T-helper 17 cell (primary cell): ENCODE measurements at places on chromosomes 5 and 9.
A peak's percentile ranks its signal among the peaks of the same experiment; 100 is the strongest.

- no peaks in the 10 kb centered on the region for H3K27me3 ChIP-seq
- peak; percentile 11 for DNase-seq
- H3K4me1 ChIP-seq = peaks cover 5% of the 10 kb centered on the region
- peak overlapping the region; percentile 47 for H3K27ac ChIP-seq
- H3K4me3 ChIP-seq = no peak overlapping the region
Measured at GRCh38 chr9:72557549-72557948, 36.1 kb downstream of the TMC1 start.

GRCh38 chr5:171911152-171911551, 95.3 kb downstream of the FBXW11 start:
- DNase-seq = no peak
- H3K27ac ChIP-seq = peak overlapping the region; percentile 90
- H3K4me3 ChIP-seq = no peak overlapping the region

- H3K27me3 ChIP-seq = peaks cover 4% of the 10 kb centered on the region
- DNase-seq = no peak
- no peaks in the 10 kb centered on the region for H3K36me3 ChIP-seq
- H3K27ac ChIP-seq = no peak overlapping the region
- H3K4me1 ChIP-seq = no peaks in the 10 kb centered on the region
Measured at GRCh38 chr5:73827106-73827450, 201.1 kb downstream of the ARHGEF28 start.

- no peak for DNase-seq
- no peak overlapping the region for H3K4me3 ChIP-seq
- no peaks in the 10 kb centered on the region for H3K27me3 ChIP-seq
- H3K36me3 ChIP-seq = no peaks in the 10 kb centered on the region
- no peak overlapping the region for H3K27ac ChIP-seq
- H3K4me1 ChIP-seq = no peaks in the 10 kb centered on the region
Measured at GRCh38 chr5:99605904-99606303, 677.1 kb upstream of the CHD1 start.

DNA sequence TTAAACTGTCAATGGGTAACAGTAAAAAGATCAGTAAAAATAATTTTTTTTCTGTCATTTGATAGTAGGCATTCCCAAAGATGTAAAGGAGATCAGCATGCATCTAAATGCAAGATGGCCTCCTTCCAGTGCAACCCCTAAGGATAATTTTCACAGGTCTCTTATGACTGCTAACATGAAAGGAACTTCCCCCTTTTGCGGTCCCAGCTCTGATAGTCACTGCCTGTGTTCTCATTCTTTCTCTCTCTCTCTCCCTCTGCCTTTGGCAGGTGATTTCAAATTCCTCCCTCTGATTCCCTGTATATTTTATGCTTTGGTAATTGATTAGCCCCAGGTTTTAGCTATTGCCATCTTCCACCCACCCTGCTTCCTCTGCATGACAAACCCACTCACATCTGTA, 8.9 kb downstream of the SPINK14 start:
- DNase-seq = no peak
- H3K27me3 ChIP-seq = peaks cover 36% of the 10 kb centered on the region
- H3K36me3 ChIP-seq = no peaks in the 10 kb centered on the region
- H3K4me3 ChIP-seq = no peak overlapping the region

DNA sequence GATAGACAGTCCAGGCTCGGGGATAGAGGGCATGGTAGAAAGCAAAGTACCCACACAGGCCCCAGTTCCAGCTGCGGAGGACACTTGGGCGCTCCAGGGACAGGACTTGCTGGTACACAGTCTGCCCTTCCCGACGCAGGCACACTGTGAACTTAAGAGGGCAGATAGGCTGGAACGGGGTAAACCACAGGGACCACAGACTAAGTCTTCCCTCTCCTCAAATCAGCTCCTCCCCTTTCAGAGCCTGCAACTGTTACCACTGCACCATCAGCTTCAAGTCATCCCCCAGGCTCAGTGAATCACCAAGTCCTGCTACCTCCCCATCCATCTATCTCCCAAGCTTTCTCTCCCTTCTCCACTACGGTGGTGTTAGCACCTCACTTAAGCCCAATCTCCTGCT, 7.3 kb downstream of the GBA2 start:
- no peaks in the 10 kb centered on the region for H3K27me3 ChIP-seq
- peaks cover 33% of the 10 kb centered on the region for H3K4me1 ChIP-seq
- H3K27ac ChIP-seq = peak overlapping the region; percentile 45
- peak overlapping the region; percentile 63 for H3K4me3 ChIP-seq

DNA sequence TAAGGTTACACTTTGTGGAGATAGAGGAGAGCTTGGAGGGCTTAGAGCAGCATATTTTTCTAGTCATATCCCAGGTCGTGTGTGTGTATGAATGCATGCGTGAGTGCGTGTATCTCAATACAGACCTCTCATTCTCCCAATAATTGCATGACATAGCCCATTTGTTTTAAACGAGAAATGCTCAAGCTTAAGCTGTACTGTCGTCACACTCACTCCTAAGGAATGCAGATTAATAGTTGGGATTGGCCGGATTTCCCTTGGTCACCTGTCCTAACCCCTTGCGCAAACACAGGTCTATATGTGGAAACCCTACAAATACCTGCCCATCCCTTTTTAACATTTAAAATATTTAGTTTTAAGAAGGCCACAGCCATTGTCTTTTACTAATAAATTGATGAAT, 165.8 kb downstream of the SEMA5A start:
- H3K4me3 ChIP-seq = no peak overlapping the region
- DNase-seq = no peak
- no peaks in the 10 kb centered on the region for H3K36me3 ChIP-seq
- H3K4me1 ChIP-seq = no peaks in the 10 kb centered on the region
- no peaks in the 10 kb centered on the region for H3K27me3 ChIP-seq
- no peak overlapping the region for H3K27ac ChIP-seq

DNA sequence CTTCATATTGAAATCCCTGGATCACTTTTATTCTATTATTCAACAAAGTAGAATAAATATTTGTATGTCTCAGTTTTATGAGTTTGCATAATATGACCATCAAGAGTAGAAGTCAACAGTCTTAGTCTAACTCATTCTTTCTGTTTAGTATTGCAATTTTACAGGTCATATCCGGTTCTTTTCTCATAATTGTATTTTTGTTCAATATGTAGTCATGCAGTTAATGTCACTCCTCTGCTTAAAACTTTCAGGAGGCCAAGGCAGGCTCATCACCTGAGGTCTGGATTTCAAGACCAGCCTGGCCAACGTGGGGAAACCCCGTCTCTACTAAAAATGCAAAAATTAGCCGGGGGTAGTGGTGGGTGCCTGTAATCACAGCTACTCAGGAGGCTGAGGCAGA, 148.4 kb upstream of the TRPM3 start:
- peaks cover 2% of the 10 kb centered on the region for H3K4me1 ChIP-seq
- peaks cover 34% of the 10 kb centered on the region for H3K27me3 ChIP-seq
- H3K27ac ChIP-seq = no peak overlapping the region
- no peak for DNase-seq
- no peak overlapping the region for H3K4me3 ChIP-seq

DNA sequence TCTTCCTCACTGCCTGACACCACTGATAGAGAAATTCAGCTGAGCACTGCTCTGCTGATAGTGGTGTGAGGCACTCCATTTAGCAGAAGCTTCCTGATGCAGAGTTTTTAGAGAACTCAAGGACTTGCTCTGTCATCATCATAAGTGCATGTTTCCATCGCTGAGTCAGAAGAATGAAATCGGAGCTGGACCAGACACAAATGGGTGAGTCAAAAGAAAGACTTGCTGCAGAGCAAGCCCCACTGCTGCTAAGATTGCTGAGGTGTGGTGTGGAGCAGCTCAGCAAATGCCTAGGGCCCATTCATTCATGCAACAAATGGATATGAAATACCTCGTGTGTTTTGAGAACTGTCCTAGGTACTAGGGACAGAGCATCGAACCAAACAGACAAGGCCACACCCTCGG, 410.2 kb upstream of the SLC30A5 start:
- H3K4me1 ChIP-seq = no peaks in the 10 kb centered on the region
- H3K27me3 ChIP-seq = peaks cover 23% of the 10 kb centered on the region
- H3K27ac ChIP-seq = no peak overlapping the region
- DNase-seq = no peak

DNA sequence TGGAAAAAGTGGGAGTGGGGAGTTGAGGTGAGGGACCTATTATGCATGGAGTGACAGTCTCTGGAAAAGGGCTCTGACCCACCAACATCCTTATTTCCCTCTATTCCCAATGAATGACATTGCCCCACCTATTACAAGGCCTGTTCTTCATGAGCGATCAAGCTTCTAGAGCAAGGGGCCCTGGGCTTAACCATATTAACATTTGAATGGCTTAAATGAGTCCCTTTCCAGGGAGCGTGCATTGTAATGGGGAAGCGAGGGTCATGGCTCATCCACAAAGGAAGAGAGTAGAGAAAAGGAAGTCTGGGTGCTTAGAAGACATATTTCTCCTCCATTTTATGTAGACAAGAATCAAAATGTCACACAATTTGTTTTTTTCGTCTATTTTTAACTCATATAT, 255.5 kb downstream of the CAAP1 start:
- no peak overlapping the region for H3K27ac ChIP-seq
- no peaks in the 10 kb centered on the region for H3K4me1 ChIP-seq
- H3K4me3 ChIP-seq = no peak overlapping the region
- no peak for DNase-seq

DNA sequence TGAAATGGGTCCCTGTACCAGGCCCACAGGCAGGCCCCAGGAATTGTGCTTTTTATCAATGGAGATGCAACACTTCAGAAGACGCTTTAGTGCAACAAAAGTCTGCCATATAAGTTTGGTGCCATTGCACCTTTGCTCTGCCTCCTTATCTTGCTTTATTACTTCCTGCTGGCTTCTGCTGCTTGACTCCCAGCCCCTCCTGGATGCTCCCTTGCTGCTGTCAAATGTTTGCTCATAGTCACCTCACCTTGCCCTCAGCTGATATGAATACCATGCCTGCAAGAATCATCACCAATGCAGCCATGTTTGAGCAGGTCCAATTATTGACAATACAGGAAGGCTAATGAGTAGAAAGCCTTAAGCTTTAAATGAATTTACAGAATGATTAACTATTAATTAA, 25.4 kb downstream of the MEGF10 start:
- no peaks in the 10 kb centered on the region for H3K36me3 ChIP-seq
- peaks cover 21% of the 10 kb centered on the region for H3K27me3 ChIP-seq
- no peak for DNase-seq
- H3K27ac ChIP-seq = no peak overlapping the region
- peaks cover 9% of the 10 kb centered on the region for H3K4me1 ChIP-seq
- no peak overlapping the region for H3K4me3 ChIP-seq

DNA sequence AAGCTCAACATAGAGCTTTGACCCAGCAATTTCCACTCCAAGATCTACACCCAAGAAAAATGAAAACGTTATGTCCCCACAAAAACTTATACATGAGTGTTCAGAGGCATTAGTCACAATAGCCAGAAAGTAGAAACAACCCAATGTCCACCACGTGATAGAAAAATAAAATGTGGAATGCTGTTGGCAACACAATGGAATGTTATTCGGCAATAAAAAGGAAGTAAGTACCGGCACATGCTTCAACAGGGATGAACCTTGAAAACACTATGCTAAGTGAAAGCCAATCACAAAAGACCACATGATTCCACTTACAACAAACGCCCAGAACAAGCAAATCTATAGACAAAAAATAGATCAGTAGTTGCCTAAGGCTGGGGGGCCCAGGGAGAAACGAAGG, 6.0 kb downstream of the UBQLN1 start:
- DNase-seq = no peak
- peaks cover 2% of the 10 kb centered on the region for H3K36me3 ChIP-seq
- peaks cover 51% of the 10 kb centered on the region for H3K4me1 ChIP-seq
- H3K27ac ChIP-seq = peak overlapping the region; percentile 2
- no peaks in the 10 kb centered on the region for H3K27me3 ChIP-seq

DNA sequence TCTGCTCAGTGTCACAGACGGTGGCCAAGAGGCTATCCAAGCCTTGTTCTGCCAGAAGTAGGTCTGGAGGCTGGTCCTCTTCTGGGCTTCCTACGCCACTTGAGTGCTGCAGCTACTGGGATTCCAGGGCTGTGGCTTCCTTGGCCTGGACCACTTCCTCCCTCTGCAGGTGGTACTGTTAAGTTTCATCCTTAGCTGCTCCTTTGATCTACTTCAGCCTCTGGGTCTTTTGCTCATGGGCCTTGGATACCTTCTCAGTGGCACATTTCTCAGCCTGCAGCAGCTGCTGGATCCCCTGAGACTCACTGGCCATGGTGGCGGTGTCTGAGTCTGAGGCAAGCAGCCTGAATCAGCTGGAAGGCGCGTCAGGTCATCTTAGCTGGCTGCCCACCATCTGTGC, 10.3 kb downstream of the CNOT8 start:
- H3K4me1 ChIP-seq = peaks cover 10% of the 10 kb centered on the region
- H3K4me3 ChIP-seq = no peak overlapping the region
- peaks cover 12% of the 10 kb centered on the region for H3K36me3 ChIP-seq
- no peak overlapping the region for H3K27ac ChIP-seq

DNA sequence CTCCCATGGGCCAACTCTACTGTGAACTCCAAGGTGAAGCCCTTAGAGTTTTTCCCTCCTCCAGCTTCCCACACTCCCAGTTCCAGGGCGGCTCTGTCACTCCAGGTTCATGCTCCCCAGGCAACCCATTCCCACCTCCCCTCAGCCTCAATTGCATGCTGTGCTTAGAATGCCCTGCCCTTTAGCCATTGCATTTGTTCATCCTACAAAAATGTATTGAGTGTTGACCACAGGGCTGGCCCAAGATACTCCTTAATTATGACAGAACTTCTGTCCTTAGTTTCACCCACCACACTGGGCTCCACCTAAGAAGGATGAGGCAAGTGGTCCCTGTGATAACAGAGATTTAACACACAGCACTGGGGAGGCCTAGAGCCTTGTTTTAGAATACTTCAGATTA, 236.1 kb downstream of the ADAMTSL1 start:
- no peak overlapping the region for H3K4me3 ChIP-seq
- peaks cover 21% of the 10 kb centered on the region for H3K27me3 ChIP-seq
- no peak for DNase-seq
- no peak overlapping the region for H3K27ac ChIP-seq

GRCh38 chr9:128026255-128026772, 40.8 kb downstream of the NAIF1 start:
- peak overlapping the region; percentile 99 for H3K27ac ChIP-seq
- peak overlapping the region; percentile 85 for H3K4me3 ChIP-seq
- H3K27me3 ChIP-seq = no peaks in the 10 kb centered on the region
